ENCODE measurements at places on chromosomes 7 and 10.
A peak's percentile ranks its signal among the peaks of the same experiment; 100 is the strongest.

- DNase-seq: no peak
Measured at GRCh38 chr7:43872406-43873110, 3.2 kb upstream of the MRPS24 start.

- no peak for DNase-seq
Measured at GRCh38 chr7:157676001-157676400, 339.2 kb downstream of the DNAJB6 start.

GRCh38 chr7:100860702-100861615 lies 6.2 kb upstream of the TRIP6 start:
- DNase-seq: no peak

- DNase-seq: no peak
Measured at GRCh38 chr10:91073286-91073979, 147.0 kb upstream of the PCGF5 start.

DNA sequence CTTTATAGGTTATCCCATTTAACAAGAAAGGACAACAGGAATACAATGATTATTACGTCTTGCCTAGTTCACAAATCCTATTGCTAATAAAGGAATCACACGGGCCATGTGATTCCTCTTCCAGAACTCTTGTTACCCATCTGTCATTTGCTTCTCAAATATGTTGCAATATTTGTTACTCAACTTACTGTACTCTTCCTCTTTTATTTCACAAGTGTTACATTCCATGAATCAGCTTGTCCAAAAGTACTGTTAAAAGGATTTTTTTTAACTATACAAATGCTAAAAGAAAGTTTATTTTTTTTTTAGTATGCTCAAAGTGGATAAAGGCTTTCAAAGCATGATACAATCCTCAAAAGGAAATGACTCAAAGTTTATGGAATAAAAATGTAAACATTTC lies 3.9 kb upstream of the CD36 start:
- DNase-seq: no peak

- no peak for DNase-seq
Measured at GRCh38 chr7:91191771-91192170, 72.5 kb upstream of the FZD1 start.

DNA sequence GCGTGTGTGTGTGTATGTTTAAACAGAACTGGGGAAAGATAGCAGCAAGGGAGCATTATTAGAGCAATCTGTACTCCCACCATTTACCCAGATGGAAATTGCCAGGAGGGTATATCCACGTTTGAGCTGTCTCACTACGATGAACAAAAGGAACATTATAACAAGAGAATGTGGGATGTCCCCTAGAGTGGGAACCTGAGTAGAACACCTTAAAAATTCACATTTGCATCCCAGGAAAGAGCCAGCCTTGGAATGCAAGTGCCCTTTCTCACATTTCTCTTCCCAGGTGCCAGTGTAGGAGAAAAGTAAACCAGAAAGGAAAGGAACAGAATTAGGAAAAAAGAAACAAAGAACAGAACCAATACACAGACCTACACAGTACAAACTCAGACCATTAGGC lies 95.3 kb upstream of the PTPRZ1 start:
- no peak for DNase-seq

- DNase-seq: peak; percentile 15
Measured at GRCh38 chr7:128059143-128059988, 28.1 kb upstream of the LRRC4 start.

DNA sequence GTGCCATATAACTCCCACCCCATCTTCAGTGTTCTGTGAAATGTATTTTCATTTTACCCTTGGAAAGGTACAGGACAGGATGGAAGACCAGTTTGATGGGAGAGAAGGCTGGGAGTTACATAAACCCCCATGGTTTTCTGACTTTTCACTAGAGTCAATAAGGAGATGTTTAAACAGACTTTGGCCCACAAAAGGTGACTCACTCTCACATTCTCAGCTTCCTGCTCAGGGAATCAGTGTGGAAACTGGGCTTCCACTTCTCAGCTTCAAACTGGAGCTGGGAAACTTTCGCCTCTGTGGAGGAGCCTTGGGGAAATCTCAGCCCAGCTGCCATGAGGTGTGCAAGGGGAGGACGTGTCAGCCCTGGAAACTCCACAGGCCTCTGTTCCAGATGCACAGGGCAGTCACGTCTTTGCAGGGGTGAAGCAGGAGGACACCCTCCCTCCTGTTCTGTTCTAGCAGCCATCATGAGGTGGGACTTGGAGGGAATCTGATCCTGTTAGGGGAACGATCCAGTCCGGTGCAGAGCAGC lies 560.5 kb upstream of the GALNT17 start:
- DNase-seq: no peak

GRCh38 chr10:101830322-101831168 lies 12.3 kb upstream of the OGA start:
- peak; percentile 91 for DNase-seq

DNA sequence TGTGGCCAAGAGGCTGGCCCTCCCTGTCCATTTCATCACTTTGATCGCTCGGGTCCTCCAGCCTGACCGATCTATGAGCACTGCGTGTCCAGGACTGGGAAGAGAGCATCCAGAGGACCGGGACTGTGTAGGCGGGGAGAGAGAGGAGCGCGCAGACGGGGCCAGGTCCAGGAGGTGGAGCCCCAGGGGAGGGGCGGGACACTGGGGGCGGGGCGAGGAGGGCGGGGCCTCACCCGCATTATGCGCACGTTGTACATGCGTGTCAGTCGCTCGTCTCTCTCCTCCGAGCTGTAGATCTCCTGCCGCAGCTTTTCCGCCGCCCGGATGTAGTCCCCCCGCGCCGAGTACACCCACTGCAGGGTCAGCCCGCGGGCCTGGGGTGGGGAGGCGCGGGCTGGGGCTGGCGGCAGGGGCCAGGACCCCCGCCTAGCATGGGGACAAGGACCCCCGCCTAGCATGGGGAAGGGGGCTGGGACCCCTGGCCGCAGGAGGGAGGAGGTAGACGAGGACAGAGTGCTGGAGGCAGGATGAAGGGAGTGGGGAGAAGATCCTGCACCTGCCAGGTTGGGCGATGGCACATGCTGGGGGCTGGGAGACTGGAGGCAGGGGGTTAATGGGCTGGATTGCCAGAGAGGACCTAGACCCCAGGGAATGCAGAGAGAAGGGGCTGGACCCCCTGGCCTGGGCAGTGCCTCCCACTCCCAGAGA lies 14.3 kb downstream of the MOSPD3 start:
- peak; percentile 85 for DNase-seq

DNA sequence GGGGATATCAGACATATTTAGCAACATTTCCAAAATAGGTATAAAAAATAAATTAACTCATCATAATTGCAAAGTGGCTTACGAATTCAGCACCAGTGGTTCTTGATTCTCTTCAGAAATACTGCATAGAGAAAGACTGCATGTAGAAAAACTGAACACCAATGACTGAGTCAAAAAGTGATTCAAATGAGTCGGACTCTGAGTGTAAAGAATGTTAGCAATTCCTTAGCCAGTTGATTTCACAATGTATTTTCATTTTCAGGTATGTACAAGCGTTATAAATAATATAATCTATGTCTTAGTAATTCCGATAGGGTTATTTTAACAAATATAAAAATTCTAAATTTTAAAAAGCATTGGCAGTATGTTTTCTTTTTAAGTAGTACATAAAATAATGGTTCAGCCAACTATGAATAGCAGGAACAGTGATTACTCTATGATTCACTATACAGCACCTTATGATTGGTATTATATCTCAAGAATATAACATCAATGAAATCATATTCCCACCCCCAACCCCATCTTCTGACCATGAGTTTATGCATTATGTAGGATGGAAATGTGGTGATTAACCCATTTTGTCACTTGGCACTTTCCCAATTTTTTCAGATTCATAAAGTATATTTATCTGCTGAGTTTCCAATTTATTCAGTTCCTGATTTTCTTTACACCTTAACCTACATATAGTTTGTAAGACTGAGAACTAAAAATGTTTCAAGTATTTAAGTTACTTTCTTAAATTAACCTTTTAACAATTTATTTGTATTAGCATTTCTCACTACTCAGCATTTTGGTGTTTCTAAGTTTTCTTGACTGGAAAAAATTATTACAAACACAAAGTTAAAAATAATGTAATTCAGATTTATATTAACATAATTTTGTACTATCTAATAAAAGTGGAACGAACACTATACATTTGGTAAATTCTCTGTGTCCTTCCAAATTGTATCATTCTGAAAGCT lies 33.9 kb downstream of the DNAJC1 start:
- DNase-seq: no peak

GRCh38 chr7:103093429-103093828 lies 18.5 kb downstream of the ARMC10 start:
- DNase-seq: no peak

DNA sequence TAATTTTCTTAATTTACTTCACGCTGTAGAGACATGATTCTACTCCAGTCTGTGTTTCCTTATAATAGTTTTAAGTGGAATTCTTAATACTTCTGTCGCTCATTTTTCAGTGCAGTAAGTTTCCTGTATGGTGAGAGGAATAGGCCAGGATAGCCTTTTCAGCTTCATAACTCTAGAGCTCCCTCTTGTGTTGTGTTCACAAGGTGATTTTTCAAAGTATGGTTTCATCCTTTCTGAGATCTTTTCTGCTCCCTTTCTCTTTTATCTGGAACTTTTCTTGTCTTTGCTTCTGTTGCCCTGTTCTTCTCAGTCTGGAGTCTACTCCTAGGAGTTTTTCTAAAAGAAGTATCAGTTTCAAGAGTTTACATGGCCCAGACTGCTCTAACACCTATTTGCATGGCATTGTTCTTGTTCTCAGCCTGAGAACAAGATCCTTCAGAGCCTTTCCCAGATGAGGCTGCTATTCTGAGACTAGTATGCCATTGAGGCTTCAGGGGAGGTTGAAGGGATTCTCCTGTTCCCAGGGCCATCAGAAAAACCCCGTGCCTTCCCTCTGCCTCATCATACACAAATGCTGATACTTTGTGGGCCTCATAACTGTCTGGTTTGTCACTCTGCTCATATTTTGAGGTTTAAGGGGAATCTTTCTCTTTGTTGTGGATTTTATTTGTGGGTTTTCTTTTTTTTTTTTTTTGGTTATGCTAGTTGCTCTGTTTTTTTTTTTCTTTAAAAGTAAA lies 21.8 kb downstream of the NET1 start:
- DNase-seq: no peak

GRCh38 chr10:7269988-7270387 lies 140.8 kb downstream of the SFMBT2 start:
- no peak for DNase-seq

- DNase-seq: no peak
Measured at GRCh38 chr10:24240041-24240751, 31.3 kb downstream of the KIAA1217 start.

- DNase-seq: no peak
Measured at GRCh38 chr7:84191261-84191660, 3.3 kb downstream of the SEMA3A start.

GRCh38 chr7:130303551-130303950 lies 10.6 kb downstream of the CPA4 start:
- DNase-seq: no peak

- DNase-seq: no peak
Measured at GRCh38 chr7:1100386-1100785, 12.5 kb downstream of the GPER1 start.

DNA sequence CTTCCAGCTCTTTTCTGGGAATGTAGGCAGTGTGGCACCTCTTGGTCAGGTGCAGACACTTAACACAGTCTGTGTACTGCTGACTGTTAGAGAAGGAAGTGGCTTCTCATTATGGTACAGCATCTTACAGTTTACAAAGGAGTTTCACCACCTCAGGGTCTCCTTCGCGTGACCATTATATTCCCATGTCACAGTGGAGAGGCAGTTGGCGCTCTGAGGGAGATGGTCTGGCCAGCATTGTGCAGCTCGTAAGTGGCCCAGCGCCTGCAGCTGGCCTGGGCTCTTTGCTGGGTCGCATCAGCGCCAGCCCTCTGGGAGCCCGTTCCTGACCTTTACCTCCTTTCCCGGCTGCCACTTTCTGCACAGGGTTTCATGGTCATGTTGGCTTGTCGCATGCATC lies 15.4 kb downstream of the TSPAN15 start:
- DNase-seq: no peak

GRCh38 chr10:43295436-43295835 lies 28.6 kb upstream of the RASGEF1A start:
- DNase-seq: no peak

- no peak for DNase-seq
Measured at GRCh38 chr7:85627791-85628586, 441.1 kb upstream of the SEMA3D start.

GRCh38 chr10:101766306-101766705 lies 9.6 kb downstream of the FGF8 start:
- DNase-seq: no peak

DNA sequence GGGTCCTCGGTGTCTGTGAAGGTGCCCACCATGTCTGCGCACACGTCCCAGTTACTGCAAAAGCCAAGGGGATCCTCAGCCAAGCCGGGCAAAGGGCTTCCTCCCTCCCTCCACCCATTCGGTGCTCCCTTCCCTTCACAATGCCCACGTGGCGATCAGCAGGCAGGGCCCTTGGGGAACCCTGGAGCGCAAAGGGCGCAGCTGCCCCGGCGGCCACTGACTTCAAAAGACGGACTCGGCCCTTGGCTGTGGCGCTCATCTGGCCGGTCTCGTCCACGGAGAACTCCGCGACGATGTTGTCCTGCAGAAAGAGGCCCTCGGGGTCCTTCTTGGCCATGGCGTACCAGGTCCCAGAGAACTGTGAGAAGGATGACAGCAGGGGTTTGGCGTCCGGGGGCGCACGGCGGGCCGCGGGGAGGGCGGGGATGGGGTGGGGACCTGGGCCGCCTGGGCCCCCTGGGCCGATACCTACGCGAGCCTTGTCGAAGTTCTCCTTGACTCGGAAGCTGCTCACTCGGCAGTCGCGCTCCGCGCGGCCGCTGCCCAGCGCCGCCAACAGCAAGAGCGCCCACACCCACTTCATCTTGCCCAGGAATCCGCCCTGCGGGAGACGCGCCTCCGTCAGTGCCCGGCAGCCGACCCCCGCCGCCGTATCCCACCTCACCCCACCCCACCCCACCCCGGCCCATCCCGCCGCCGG lies 439 bp downstream of the RBP4 start:
- no peak for DNase-seq

DNA sequence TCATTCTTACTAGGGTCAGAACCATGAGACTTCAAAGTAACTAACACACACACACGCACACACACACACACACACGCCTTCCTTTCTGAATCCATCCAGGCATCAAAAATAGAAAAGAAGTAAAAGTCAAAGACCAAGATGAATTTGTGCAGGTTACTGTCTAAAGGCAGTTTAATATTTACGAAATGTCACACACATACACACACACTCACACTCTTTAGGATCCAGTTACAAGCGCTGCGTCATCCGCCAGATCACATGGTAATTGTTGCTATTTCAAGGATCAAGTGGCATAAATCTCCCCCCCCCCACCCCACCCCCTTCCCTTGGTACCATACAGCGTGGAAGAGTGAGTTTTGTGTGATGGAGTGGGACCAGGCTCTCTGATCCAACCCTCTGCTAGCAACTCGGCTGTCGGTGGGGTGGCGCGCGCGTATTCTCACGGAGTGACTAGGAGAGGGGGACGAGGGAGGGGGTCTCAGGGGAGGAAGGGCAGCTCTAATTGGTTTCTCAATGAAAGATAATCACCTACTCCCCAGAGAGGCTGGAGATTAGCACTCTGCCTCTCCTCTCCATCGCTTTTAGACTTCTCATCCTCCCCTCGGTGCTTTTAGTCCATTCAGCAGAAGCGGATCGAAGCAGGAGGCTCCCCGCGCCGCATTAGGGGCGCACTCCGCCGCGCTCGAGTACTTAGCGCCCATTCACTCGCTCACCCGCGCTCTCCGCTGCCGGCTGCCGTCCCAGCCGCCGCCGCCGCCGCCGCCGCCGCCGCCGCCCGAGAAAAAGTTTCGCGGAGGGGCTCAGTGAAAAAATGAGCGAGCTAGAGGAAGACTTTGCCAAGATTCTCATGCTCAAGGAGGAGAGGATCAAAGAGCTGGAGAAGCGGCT lies 83.5 kb upstream of the PRKG1 start:
- DNase-seq: no peak

GRCh38 chr10:44988957-44989585 lies 10.5 kb upstream of the DEPP1 start:
- DNase-seq: no peak

All from T-cell (primary cell).